ENCODE measurements at places on chromosomes 2 and 18. TPM values are rescaled to one million over a fixed set of nuclear protein-coding genes. Genes with fewer than 3 reads are reported as not detected.

DNAJC5G gene
- total RNA-seq, result not detected

CHRND gene
- total RNA-seq, result not detected

DNA sequence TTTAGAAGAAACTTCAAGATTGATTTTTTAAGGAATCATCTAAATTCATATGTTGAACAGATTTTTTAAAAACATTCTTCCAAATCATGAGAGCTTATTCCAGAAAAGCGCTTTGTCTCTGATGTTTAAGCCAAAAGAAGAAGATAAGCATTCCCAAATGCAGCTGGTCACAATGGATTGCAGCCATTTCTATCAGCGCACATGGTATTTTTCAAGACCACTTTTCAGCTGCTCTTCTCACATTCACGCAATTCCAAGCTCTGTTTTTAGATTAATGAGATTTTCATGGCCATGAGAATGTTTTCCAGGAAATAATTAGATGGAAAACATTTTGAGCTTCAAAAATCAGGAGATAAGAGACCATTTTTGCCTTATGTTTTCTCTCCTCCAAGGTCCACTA lies 8.7 kb downstream of the OSBPL1A start:
- no peak for DNase-seq

DNA sequence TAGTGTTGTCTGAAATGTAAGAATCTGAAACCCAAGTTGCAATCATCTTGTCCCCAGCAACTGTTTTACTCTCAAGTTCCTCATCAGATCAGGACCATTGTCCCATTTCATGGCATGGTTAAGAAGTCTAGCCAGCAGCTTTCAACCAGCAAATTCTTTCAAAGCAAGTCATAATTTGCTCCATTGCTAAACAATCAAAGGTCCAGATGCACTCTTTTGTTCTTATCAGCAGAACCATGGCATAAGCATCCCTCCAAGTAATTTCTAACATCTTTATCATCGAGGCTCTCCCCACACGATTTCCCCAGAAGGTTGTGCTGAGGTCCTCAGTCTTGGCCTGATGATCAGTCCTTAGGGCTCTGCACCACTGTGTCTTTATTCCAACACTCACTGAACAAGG lies 67.5 kb upstream of the APCDD1 start:
- no peak for DNase-seq

PDE11A gene
- total RNA-seq, result 1.2 TPM
